ENCODE measurements at places on chromosomes 3 and 15.

GRCh38 chr15:68152342-68152741 is 52.8 kb downstream of the CALML4 start:
- no peak for DNase-seq

GRCh38 chr3:123997543-123997942 is 5.6 kb upstream of the ROPN1 start:
- DNase-seq, result no peak

DNA sequence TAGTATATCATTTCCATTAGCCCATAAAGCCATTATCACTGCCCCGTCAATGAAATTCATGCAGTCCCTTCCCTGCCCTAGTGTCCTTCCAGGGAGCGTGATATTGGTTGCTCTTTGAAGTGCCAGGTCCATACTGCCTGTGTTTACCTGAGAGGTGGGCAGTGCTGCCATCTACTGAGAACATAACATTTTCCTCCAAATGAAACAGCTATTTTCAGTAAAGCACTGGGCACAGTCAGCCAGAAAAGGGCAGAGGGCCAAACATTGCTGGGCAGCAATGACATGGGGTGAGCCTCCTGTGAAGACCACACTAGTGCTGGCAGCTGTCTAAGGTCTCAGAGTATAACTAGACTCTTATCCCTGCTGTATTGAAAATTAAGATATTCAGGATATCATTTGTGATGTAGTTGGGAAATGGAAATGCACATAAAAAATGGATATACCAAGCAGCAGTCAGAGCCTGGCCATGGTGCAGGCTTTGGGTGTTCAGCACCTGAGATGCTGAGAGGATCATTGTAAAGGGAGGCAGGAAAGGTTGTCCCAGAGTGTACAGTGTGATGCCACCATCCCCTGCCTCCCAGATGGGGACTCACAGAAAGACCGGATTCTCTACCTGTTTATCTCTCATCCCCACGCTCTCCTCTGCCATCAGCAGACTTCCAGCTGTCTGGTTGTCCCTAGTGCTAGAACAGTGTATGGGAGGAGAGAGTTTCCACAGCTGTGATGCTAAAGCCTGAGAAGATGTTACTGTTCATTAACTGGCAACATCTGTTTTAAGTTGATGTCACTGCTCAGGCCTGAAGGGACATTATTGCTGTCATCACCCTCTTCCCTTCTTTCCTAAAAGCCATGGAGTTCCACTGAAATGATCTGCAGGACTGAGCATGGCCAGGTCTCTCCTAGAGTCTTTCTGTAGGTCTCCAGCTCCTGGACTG is 108.8 kb downstream of the ARNT2 start:
- DNase-seq, result no peak

- DNase-seq, result no peak
Measured at GRCh38 chr15:38145651-38146111, 107.0 kb upstream of the SPRED1 start.

- no peak for DNase-seq
Measured at GRCh38 chr3:38360345-38360744, 13.8 kb downstream of the XYLB start.

DNA sequence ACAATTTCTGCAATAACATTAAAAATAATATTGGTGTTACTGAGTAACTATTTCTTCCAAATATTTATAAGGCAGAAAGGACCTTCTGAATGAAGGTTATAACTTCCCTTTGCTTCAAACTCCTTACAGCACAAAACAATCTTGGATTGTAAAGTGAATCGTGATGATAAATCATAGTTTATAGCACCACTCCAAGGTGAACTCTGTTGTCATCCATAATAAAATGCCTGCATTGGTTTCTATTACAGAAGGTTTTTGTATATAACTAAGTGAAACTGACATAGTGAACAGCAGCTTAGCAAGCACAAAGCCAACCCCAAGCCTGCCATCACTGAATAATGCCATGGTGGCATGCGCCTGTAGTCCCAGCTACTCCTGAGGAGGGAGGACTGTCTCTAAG is 86.3 kb downstream of the MME start:
- DNase-seq, result no peak

- DNase-seq, result no peak
Measured at GRCh38 chr15:73800662-73801345, 47.7 kb upstream of the INSYN1 start.

GRCh38 chr3:15539066-15539465 is 17.6 kb upstream of the COLQ start:
- no peak for DNase-seq
